Left hindlimb (tissue), 1 donor: ENCODE measurements at places on chromosomes 4 and X.
A peak's percentile ranks its signal among the peaks of the same experiment; 100 is the strongest.

DNA sequence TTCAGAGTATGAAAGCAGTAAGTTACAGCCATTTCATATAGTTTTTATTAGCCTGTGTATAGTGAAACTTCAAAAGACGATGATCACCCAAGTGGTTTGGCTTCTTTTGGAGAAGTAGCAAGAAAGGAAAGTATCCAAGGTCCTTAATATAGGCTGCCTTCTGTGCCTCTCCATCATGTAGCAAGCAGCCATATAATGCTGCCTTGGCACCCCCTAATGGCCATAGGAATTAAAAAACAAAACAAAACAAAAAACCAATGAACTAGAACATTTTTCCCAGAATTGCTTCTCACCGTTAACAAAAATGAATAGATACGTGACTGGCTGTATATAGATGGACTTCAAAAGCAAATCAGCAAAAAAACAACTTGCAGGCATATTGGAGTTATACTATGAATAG, 18.9 kb downstream of the LAMP2 start:
- DNase-seq: no peak

DNA sequence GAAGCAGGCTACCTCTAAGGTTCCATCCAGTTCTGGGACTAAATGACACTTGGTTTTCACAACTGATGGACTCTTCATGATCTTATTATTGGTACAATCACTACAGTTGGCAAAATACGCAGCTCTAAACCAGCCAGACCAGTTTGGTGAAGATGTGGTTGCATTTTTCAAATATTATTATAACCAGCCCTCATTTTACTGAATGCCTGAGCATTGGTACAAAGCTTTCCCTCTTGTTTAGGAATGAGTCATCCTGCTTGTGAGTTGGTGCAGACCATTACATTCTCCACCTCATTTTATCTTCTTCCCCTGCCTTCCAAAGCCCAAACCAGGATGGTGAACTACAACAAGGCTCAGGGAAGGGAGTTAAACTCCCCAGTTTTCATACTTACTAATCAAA, 223.1 kb downstream of the KDR start:
- no peak for DNase-seq

DNA sequence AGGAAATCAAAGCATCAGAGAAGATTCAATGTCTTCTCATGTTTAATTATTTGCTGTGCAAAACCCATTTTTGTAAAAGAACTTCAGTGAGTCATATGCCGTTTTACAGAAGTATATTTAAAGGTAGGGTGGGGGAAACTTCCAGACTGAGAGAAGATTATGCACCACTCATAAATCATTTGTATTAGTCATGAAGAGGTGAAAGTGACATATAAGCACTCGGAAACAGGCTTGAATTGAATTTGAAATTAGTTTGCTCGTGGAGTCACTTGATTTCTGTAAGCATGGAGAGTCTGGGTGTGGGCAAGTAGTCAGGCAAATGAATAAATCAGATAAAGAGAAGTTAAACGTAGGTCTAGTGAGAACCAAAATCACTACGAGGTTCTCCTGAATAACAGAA, 335.1 kb downstream of the ANK2 start:
- no peak for DNase-seq

DNA sequence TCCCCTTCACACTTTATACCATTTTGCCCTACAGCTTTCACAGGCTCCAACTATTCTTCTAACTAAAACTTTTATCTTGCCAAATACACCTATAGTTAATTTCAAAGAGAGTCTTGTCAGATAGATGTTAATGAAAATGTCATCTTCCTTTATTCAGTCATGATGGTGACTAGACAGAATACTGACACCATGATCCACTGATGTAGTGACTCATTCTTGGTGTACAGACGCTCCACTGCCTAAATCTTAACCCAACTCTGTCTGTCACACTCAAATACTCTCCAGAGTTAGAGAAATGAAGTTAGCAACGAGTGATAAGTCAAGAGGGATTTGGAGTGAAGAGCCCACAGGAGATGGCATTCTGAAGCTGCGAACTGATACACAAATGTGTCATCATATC, 32.1 kb upstream of the HDAC8 start:
- DNase-seq: no peak

GRCh38 chr4:73341454-73341853, 62.6 kb upstream of the ALB start:
- no peak for DNase-seq

- no peak for DNase-seq
Measured at GRCh38 chrX:125289209-125289608, 30.5 kb upstream of the TEX13C start.

DNA sequence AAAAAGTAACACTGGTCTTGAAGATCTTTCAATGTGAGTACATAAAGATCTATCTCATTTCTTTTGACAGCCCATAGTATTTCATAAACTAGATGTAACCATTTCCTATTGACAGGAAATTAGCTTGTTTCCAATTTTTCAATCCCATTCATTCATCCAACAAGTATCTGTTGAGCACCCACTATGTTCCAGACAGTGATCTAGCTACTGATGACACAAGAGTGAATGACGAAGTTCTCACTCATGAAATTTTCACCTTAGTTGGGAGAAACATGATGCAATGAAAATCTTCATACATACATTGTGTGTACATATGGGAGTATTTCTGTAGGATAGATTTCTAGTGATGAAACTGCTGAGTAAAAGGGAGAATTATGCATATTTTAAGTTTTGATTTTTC, 1.7 kb downstream of the CD38 start:
- no peak for DNase-seq

- DNase-seq: no peak
Measured at GRCh38 chr4:94274912-94275311, 67.2 kb downstream of the SMARCAD1 start.

GRCh38 chr4:104869831-104870230, 276.8 kb upstream of the TET2 start:
- DNase-seq: no peak

DNA sequence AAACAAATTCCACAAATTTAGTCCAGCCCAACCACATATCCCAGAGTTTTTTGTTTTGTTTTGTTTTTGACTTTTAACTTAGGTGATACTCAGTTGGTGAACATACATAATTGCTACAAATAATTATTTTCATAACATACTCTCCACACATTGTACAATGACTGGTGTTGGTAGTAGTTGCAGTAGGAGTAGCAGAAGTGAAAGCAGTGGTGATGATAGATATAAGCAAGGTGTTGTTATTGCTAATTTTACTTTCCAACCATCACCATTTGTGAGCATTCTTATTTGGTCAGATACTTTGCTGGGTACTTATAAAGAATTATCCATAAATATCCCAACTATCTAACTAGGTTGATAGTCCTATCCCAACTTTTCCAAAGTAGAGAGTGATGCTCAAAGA, 47.3 kb downstream of the ARHGAP24 start:
- no peak for DNase-seq

DNA sequence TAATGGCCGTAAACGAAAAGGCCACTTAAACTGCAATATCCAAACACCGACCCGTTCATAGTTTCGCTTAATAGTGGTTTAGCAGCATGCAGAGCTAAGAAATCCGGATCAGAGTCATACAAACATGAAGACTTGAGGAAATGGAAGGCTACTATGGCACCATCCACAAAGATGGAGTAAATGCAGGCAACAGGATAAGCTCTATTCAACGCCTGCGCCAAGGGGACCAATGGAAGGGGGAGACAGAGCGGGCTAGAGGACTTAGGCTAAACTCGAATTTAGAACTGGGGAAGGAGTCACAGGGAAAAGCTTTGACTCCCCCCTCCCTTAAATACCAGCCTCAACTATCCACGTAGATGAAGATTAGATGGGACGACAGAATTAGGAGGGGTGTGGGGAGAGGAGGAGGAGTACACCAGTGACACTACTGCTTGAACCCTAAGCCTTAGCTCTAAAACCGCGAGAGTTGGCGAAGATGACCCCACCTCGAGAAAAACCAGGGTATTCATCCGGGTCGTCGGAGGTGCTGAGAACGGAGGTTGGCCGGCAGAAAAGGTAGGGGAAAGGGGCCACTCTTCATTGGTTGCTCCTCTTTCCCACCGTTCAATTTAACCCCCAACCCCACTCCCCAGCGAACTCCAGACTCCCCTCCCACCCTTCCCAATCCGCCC, 3.5 kb downstream of the HUWE1 start:
- DNase-seq: peak; percentile 57

DNA sequence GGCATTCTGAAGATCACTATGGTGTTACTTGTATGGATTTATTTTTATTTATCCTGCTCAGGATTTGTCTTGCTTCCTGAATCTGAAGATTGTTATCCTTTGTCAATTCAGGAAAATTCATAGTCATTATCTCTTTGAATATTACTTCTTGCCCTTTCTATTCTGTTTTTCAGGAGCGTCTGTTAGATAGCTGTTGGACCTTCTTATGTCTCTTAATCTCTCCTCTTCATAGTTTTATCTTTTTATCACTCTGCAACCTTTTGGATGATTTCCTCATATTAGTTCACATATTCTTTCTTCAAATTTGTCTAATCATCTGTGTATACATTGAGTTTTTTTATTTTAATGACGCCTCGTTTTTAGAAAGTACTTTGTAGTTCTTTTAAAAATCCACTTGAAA, 19.6 kb downstream of the WDR19 start:
- DNase-seq: no peak

DNA sequence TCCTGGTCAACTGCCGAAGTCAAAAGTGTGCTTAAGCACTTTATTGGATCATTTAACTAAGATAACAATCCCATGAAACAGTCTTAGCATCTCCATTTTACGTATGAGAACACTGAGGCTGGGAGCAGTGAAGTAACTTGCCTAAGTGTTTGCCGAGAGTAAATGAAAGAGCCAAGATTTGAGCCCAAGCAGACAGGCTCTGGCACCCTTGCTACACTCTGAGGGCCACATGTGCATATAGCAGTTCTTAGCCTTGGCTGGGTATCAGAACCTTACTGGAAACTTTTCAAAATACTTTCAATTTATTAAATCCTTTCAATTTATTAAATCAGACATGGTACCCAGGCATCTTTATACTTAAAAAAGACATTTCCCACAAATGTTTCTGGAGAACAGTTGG, 225.9 kb downstream of the NR3C2 start:
- no peak for DNase-seq

- DNase-seq: no peak
Measured at GRCh38 chr4:119082661-119083060, 53.0 kb upstream of the MYOZ2 start.

- DNase-seq: no peak
Measured at GRCh38 chr4:161604516-161605300, 559.1 kb downstream of the FSTL5 start.

DNA sequence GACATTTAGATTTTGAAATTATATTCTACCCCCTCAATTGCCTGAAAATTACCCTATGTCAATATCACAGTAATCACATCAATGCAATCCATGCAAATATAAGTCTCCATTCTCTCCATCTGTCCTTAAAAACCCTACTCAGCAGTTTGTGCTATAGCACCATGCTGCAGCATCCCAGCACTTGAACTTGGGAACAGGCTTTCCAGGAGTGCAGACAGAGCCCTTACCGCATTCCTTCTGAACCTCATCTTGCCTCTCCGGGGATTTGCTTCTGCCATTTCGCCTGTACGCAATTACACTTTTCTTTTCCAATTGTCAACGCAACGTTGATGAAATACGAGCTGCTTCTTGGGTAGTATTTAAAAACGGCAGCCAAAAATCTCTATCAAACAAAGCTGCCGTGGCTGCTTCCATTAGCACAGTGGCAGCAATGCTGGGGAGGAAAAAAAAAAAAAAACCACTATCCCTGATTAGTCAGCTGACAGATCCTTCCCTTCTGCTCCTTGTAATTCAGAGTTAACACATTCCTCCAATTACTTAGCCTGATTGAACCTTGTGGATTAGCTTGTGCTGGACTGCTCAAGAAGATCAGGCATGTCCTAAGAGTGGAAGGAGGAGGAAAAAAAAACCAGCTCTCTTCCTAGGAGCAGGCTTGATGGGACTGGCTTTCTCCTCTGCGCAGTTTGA, 65.6 kb downstream of the MCF2 start:
- no peak for DNase-seq

GRCh38 chrX:136030303-136031191, 45.3 kb downstream of the SLC9A6 start:
- DNase-seq: peak; percentile 49

- DNase-seq: peak; percentile 36
Measured at GRCh38 chrX:39309721-39310152, 508.5 kb downstream of the MID1IP1 start.

DNA sequence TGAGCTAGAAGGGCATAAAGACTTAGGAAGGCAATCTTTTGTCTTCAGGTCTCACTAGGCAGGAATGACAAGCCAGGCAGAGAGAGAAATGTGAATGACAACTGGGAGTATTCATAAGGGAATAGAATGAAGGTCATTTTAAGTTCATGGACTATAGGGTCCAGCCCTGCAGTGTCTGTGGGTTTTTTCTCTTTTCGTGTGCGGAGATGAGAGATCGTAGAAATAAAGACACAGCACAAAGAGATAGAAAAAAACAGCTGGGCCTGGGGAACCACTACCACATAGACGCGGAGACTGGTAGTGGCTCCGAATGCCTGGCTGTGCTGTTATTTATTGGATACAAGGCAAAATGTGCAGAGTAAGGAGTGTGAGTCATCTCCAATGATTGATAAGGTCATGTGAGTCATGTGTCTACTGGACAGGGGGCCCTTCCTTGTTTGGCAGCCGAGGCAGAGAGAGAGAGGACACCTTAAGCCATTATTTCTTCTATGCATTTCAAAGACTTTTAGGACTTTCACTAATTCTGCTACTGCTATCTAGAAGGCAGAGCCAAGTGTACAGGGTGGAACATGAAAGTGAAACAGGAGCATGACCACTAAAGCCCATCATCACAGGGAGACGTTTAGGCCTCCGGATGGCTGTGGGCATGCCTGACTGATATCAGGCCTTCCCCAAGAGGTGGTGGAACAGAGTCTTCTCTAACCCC, 921.8 kb upstream of the PCDH10 start:
- no peak for DNase-seq

DNA sequence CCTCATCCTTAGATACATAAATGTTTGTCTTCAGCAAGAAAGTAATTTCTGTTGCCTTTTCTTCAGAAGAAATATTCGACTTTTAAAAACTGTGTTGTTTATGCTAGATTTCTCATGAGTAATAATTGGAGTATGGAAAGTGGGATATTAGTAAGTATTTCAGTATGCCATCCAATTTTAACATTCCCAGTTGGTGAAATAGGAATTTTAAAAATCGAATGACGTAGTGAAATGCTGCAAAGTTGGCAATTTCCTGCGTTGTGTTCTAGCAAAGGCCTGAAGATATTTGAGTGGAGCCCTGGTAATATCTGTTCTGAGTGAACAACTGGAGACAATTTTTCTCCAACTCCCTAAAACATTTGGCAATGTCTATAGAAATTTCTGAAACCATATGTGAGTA, 190.1 kb downstream of the ZNF330 start:
- DNase-seq: no peak

- DNase-seq: no peak
Measured at GRCh38 chr4:1568855-1569460, 115.2 kb downstream of the FAM53A start.

GRCh38 chr4:1686440-1687036, 2.4 kb upstream of the FAM53A start:
- no peak for DNase-seq

GRCh38 chr4:875818-876423, 50.0 kb upstream of the CPLX1 start:
- DNase-seq: no peak
